ENCODE measurements at places on chromosomes 1 and 21.
A peak's percentile ranks its signal among the peaks of the same experiment; 100 is the strongest.

- no peak for DNase-seq
Observed at GRCh38 chr1:21873761-21874160, 61.7 kb downstream of the LDLRAD2 start.

DNA sequence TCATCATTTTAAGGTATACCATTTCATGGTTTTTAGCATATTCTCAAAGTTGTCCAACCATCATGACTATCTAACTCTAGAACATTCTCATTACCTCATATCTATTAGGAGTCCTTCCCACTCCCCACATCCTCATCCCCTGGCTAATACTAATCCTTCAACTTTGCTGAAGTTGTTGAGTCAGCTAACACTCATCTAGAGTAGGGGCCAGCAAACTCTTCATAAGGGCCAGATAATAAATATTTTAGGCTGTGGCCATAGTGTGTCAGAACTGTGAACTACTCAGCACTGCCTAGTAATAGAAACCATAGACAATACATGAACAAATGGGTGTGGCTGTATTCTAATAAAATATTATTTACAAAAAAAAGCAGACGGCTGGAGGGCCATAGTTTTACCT is 43.0 kb downstream of the TOR3A start:
- DNase-seq: no peak

GRCh38 chr1:22332795-22333499 is 118.7 kb upstream of the ZBTB40 start:
- DNase-seq: no peak

- no peak for DNase-seq
Observed at GRCh38 chr1:194289569-194290266, 1103.3 kb upstream of the B3GALT2 start.

GRCh38 chr21:33229784-33230544 is at the start of gene IFNAR2:
TSS of gene IFNAR2 (plus strand) at chr21:33229938. CDS start at chr21:33241923, 11,985 bp downstream.
- DNase-seq: peak; percentile 43

DNA sequence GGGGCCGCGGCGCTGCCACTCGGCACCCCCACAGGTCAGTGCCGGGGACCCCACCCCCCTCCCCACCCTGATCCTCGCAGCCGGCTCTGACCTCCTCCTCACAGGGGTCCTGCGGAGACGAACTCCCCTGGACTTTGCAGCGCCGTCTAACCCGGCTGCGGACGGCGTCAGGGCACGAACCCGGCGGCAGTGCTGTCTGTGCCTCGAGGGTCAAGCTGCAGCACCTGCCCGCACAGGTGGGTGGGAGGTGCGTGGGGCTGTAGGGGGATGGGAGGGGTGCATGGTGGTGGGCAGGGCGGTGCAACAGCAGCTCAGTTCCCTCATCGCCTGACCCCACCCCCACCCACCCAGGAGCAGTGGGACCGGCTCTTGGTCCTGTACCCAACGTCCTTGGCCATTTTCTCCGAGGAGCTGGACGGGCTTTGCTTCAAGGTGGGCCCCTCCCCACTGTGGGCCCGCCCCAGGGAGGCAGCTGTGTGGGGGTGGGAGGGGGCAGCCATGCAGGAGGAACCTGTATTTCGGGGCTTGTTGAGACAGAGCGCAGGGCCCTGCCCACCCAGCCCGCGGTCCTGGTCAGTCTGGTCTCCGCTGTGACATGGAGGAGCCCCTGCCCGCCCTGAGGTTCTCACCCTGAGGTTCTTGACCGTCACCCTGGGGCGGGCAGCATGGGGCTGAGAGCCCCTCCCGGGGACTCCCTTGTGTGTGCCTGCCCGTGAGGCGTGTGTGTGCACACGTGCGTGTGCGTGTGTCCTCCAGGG is 4.9 kb downstream of the PLEKHN1 start:
- no peak for DNase-seq

Measured in tibial nerve (tissue), 4 donors.